ENCODE measurements at places on chromosomes 1 and 21. TPM values are rescaled to one million over a fixed set of nuclear protein-coding genes. Genes with fewer than 3 reads are reported as not detected.

ILDR2 gene
- total RNA-seq: 9.8 TPM

GRCh38 chr1:10193288-10193687 is 17.1 kb upstream of the KIF1B start:
- no peak for DNase-seq

IFNLR1 gene
- total RNA-seq: 6.0 TPM

GRCh38 chr1:177934927-177935326 is 34.9 kb downstream of the SEC16B start:
- DNase-seq: no peak

EPS8L3 gene
- not detected for total RNA-seq

DNA sequence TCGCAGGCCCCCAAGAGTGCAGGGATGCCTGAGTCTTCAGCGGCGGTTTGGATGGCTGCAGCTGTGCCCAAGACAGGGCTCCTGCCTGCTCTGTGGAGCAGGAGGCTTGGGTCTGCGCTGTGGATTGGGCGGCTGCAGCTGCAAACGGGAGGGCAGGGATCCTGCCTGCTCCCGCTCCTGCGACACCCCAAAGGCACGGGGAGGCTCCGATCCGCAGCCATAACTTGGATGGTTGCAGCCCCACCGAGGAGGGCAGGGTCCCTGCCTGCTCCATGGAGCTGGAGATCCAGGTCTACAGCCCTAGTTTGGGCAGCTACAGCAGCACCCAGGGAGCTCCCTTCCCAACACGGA is 898.8 kb upstream of the NEGR1 start:
- DNase-seq: no peak

DNA sequence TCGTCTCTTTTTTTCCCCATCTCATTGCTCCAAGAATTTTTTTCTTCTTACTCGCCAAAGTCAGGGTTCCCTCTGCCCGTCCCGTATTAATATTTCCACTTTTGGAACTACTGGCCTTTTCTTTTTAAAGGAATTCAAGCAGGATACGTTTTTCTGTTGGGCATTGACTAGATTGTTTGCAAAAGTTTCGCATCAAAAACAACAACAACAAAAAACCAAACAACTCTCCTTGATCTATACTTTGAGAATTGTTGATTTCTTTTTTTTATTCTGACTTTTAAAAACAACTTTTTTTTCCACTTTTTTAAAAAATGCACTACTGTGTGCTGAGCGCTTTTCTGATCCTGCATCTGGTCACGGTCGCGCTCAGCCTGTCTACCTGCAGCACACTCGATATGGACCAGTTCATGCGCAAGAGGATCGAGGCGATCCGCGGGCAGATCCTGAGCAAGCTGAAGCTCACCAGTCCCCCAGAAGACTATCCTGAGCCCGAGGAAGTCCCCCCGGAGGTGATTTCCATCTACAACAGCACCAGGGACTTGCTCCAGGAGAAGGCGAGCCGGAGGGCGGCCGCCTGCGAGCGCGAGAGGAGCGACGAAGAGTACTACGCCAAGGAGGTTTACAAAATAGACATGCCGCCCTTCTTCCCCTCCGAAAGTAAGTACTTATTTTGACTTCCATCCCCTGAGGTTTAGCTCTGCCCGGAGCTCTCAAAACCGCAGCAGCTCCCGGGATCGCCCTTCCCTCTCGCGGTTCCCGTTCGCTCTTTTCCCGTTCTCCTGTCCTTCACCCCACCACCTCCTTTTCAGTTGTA is 1.5 kb downstream of the TGFB2 start:
- no peak for DNase-seq

SSR2 gene
- 262 TPM for total RNA-seq

- DNase-seq: no peak
These were observed 424.0 kb upstream of the BEND5 start for GRCh38 chr1:49200738-49201137.

Data from activated CD4-positive, alpha-beta memory T cell treated with anti-CD3 and anti-CD28 coated beads, Interleukin-2, amount 10 ng/mL, durations not matched to agents 7 days and 5 days (primary cell).